ENCODE measurements at places on chromosomes 6 and 20. TPM values are rescaled to one million over a fixed set of nuclear protein-coding genes. Genes with fewer than 3 reads are reported as not detected.

Gene PRR18
- not detected for total RNA-seq

Gene RBPJL
- total RNA-seq: not detected

Gene NOL7
- total RNA-seq: 49.2 TPM

Gene TENT5A
- 30.1 TPM for total RNA-seq

Gene FAM209B
- total RNA-seq: not detected
